ENCODE measurements at places on chromosomes 16 and 17. TPM values are rescaled to one million over a fixed set of nuclear protein-coding genes. Genes with fewer than 3 reads are reported as not detected.

GRCh38 chr17:76690596-76691280 lies 20.0 kb downstream of the MXRA7 start:
- H3K4me3 ChIP-seq = no peak overlapping the region
- DNase-seq = no peak
- H3K27me3 ChIP-seq = no peaks in the 10 kb centered on the region

GRCh38 chr16:50841081-50841886 lies 99.4 kb downstream of the CYLD start:
- no peaks in the 10 kb centered on the region for H3K36me3 ChIP-seq
- DNase-seq = peak; percentile 16
- H3K27ac ChIP-seq = no peak overlapping the region

DNA sequence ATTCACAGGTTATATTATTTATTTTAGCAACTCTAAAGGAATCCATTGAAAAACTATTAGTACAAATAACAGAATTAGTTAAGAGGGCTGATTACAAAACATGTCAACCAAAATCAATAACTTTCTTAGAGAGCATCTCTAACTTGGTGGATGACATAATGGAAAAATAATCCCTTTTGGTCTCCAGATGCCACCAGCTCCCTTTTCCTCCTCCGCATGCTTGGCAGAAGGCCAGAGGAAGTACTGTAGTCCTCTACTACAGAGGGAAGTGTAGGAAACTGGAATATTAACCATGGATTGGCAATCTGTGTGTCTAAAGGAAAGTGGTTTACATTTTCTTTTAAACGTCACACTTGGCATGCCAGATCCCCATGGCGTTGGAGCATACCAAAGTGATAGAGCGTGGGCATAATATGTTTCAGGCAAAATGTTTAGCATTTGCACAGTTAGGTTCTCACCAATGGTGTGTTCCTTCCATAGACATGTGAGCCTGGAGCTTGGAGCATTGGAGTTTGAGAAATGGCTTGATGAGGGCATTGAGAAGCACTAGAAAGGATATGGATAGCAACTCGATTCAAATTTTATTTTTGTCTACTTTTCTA lies 106.3 kb downstream of the PRKCB start:
- H3K4me3 ChIP-seq = no peak overlapping the region
- DNase-seq = no peak

GRCh38 chr17:57512691-57513090 lies 232.4 kb downstream of the CCDC182 start:
- DNase-seq = no peak
- H3K36me3 ChIP-seq = peaks cover 1% of the 10 kb centered on the region
- no peak overlapping the region for H3K4me3 ChIP-seq

GRCh38 chr17:30173649-30174048 lies 57.0 kb downstream of the NSRP1 start:
- no peaks in the 10 kb centered on the region for H3K27me3 ChIP-seq
- no peak overlapping the region for H3K4me3 ChIP-seq
- H3K4me1 ChIP-seq = peaks cover 19% of the 10 kb centered on the region
- DNase-seq = peak; percentile 13
- peaks cover 20% of the 10 kb centered on the region for H3K36me3 ChIP-seq

DNA sequence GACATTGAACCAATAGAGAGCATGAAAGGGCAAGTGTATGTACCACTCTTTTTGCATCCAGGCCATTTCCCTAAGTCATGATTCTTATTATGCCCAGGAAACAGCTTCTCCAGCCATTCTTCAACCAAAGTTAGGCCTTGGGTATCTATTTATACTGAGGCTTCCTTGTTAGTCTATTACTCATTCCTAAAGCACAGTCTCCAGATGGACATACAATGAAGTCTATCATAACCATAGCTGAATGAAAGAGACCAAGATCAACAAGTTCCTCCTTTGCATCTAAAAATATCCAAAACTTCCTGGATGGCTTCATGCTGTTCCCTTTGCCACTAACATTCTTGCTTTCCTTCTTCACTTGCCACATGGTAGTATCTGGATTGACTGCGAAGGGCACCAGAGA lies 265.9 kb downstream of the CDH8 start:
- H3K4me1 ChIP-seq = no peaks in the 10 kb centered on the region
- no peaks in the 10 kb centered on the region for H3K27me3 ChIP-seq
- no peak overlapping the region for H3K27ac ChIP-seq
- no peak overlapping the region for H3K4me3 ChIP-seq
- H3K36me3 ChIP-seq = no peaks in the 10 kb centered on the region

DNA sequence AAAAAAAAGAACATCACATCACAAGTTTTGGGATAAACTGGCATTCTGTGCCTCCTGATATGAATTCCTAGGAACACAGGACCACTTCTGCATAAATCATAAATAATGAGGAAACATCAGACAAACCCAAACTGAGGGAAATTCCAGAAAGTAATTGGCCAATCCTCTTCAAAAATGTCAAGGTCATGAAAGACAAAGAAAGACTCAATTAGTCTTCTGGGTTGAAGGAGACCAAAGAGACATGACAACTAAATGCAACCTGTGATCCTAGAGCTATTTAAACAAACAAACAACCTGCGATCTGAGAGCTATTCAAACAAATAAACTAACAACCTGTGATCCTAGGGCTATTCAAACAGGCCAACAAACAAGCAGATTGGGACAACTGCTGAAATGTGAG lies 144.3 kb downstream of the VPS53 start:
- H3K4me3 ChIP-seq = no peak overlapping the region
- H3K27me3 ChIP-seq = no peaks in the 10 kb centered on the region
- H3K27ac ChIP-seq = no peak overlapping the region
- H3K36me3 ChIP-seq = peaks cover 23% of the 10 kb centered on the region

GRCh38 chr16:57663436-57663835 lies 4.7 kb upstream of the ADGRG3 start:
- no peaks in the 10 kb centered on the region for H3K4me1 ChIP-seq
- no peak overlapping the region for H3K27ac ChIP-seq
- H3K27me3 ChIP-seq = no peaks in the 10 kb centered on the region
- H3K4me3 ChIP-seq = no peak overlapping the region
- DNase-seq = no peak
- H3K36me3 ChIP-seq = no peaks in the 10 kb centered on the region

- no peaks in the 10 kb centered on the region for H3K36me3 ChIP-seq
- H3K4me3 ChIP-seq = no peak overlapping the region
- H3K27ac ChIP-seq = no peak overlapping the region
Measured at GRCh38 chr16:85868495-85868894, 30.5 kb upstream of the IRF8 start.

DNA sequence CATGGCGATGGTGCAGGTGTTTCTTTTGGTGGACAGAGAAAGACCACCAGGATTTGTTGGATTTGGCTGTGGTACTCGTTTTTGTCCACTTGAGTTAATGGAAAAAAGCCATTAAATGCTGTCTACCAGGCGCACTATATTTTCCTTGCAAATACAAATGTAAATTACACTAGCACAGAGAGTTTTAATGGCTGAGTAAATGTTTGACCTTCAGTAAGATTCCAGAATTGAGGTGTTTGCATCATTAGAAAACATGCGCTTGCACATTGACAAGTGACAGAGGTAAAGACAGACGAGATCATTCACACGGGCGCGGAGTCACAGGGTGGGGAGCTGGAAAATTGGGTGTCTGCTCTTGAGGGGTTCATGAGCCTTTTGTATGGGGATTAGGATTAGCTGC lies 53.5 kb upstream of the AKTIP start:
- no peaks in the 10 kb centered on the region for H3K4me1 ChIP-seq
- no peaks in the 10 kb centered on the region for H3K27me3 ChIP-seq
- DNase-seq = no peak
- H3K4me3 ChIP-seq = no peak overlapping the region
- H3K36me3 ChIP-seq = no peaks in the 10 kb centered on the region
- no peak overlapping the region for H3K27ac ChIP-seq

- H3K27me3 ChIP-seq = no peaks in the 10 kb centered on the region
- H3K27ac ChIP-seq = no peak overlapping the region
- no peak overlapping the region for H3K4me3 ChIP-seq
- H3K4me1 ChIP-seq = no peaks in the 10 kb centered on the region
- H3K36me3 ChIP-seq = no peaks in the 10 kb centered on the region
Measured at GRCh38 chr17:10871914-10872313, 34.0 kb upstream of the PIRT start.

DNA sequence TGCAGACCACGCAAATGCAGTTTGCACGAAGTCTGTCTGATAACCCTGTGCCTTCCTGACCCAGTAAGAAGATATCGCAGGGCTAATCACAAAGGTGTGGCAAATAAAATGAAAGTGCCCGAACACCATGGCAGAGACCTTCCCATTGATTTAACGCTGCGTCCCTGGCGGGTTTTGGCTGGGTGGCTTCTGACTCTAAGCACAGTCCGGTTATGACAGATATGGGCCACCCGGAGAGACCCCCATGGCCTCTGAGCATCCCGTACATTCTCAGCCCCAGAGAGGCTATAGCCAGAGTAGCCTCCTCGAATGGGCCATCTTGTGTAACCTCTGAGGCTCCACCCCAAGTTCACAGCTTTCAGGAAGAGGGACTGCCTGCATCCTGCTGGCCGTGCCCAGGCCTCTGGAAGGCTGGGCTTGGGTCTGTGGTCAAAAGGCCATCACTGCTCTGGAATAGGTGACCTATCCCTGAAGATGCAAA lies 5.5 kb downstream of the FOXC2 start:
- H3K27me3 ChIP-seq = peaks cover 66% of the 10 kb centered on the region
- no peak for DNase-seq
- peaks cover 8% of the 10 kb centered on the region for H3K4me1 ChIP-seq
- no peaks in the 10 kb centered on the region for H3K36me3 ChIP-seq
- no peak overlapping the region for H3K27ac ChIP-seq
- H3K4me3 ChIP-seq = no peak overlapping the region

GRCh38 chr17:37180376-37180775 lies 195.4 kb upstream of the C17orf78 start:
- DNase-seq = no peak
- H3K4me3 ChIP-seq = no peak overlapping the region
- H3K36me3 ChIP-seq = peaks cover 15% of the 10 kb centered on the region
- H3K4me1 ChIP-seq = no peaks in the 10 kb centered on the region
- no peak overlapping the region for H3K27ac ChIP-seq
- no peaks in the 10 kb centered on the region for H3K27me3 ChIP-seq

- H3K27me3 ChIP-seq = no peaks in the 10 kb centered on the region
- H3K4me3 ChIP-seq = peak overlapping the region; percentile 36
- peak overlapping the region; percentile 98 for H3K27ac ChIP-seq
- peak; percentile 65 for DNase-seq
- H3K4me1 ChIP-seq = peaks cover 42% of the 10 kb centered on the region
Measured at GRCh38 chr16:3214904-3215600, 19.9 kb downstream of the ZNF200 start.

DNA sequence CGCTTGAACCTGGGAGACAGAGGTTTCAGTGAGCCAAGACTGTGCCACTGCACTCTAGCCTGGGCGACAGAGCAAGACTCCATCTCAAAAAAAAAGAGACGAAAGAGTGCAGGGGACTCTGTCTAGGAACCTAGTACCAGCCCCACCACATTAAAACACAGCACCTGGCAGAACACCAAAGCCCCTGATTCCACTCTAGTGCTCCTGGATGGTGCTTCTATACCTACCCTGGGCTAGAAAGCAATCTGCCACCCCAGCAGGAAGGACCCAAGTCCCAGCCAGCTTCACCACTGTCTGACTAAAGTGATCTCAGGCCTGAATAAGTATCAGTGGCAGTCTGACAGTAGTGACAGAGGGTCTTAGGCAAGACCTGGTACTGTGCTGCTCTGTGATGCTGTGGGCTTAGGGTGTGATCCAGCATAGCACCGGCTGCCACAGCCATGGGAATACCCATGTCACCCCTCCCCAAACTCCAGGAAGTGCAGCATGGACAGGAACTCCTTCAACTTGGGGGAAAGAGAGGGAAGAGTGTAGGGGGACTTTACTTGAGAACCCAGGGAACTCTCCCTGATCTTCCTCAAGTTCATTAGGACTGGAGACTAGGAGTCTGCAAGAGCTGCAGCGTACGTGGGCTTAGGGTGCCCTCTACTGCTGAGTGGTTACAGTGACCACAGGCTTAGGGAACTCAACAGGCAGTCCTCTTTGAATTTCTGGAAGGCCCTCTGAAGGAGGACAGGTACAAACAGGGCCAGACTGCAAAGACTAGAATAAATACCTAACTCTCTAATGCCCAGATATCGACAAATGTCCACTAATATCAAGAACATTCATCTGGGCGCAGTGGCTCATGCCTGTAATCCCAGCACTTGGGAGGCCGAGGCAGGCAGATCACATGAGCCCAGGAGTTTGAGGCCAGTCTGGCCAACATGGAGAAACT lies 30.0 kb upstream of the RNF43 start:
- H3K4me3 ChIP-seq = no peak overlapping the region
- H3K27me3 ChIP-seq = no peaks in the 10 kb centered on the region
- H3K36me3 ChIP-seq = no peaks in the 10 kb centered on the region
- H3K27ac ChIP-seq = no peak overlapping the region

DNA sequence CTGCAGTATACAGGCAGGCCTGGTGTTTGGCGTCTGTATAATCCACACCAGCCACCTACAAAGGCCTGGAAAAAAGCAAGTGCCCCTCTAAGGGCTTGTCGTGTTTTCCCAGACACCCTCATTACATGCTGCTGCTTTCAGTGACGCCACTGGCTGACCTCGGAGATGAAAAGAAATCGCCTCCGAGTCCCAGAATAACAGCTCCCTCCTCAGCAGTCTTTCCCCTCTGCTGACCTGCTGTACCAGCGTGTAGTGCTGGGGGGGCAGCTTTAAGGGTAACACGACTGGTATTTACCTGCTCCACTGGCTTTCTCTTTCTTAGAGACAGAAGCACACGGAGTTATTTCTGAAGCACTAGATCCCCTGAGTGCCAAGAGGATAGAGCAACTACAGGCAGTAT lies 296.8 kb downstream of the GRIN2A start:
- peaks cover 2% of the 10 kb centered on the region for H3K27me3 ChIP-seq
- no peak overlapping the region for H3K27ac ChIP-seq
- H3K36me3 ChIP-seq = no peaks in the 10 kb centered on the region
- no peak overlapping the region for H3K4me3 ChIP-seq

GRCh38 chr17:32490101-32490482 lies 3.3 kb downstream of the CDK5R1 start:
- peaks cover 62% of the 10 kb centered on the region for H3K4me1 ChIP-seq
- no peaks in the 10 kb centered on the region for H3K27me3 ChIP-seq
- H3K36me3 ChIP-seq = peaks cover 20% of the 10 kb centered on the region
- DNase-seq = no peak
- peak overlapping the region; percentile 82 for H3K4me3 ChIP-seq
- H3K27ac ChIP-seq = peak overlapping the region; percentile 77

The SKAP1 gene
- 123 TPM for total RNA-seq

The DOC2A gene
- 0.19 TPM for total RNA-seq

The TBC1D26 gene
- total RNA-seq = not detected

The MYCBPAP gene
- total RNA-seq = 4.8 TPM

The ITGB3 gene
- 0.98 TPM for total RNA-seq

The ATP1B2 gene
- not detected for total RNA-seq

The CA7 gene
- total RNA-seq = not detected

The GDPD3 gene
- 11.8 TPM for total RNA-seq

The TGFB1I1 gene
- 0.48 TPM for total RNA-seq

The FOXC2 gene
- total RNA-seq = not detected

The TBC1D3I gene
- 0.96 TPM for total RNA-seq
